ENCODE measurements at places on chromosomes 7 and 10. TPM values are rescaled to one million over a fixed set of nuclear protein-coding genes. Genes with fewer than 3 reads are reported as not detected.

The RET gene
- polyA plus RNA-seq: 16.7 TPM

The SLC16A9 gene
- 43.4 TPM for polyA plus RNA-seq

GRCh38 chr10:47090903-47091302, 179.7 kb downstream of the PTPN20 start:
- DNase-seq: no peak

GRCh38 chr7:117123311-117123926, 170.1 kb downstream of the ST7 start:
- DNase-seq: no peak

DNA sequence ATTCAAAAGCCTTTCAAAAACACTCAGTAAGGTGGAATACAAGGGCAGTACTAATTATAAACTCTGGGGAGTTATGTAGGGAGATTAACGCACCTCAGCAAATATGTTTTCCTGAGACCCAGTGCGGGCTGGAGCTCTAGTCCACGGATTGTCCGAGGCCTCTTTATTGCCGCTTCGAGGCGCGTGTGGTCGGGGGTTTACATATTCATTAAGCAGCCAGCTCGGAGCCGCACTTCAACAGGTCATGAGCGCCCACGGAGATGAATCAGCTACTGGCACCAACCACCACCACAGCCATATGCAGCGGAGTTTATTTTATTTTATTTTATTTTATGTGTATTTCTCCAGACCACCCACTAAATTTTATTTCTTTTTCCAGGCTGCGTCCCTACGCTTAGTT, 195.9 kb upstream of the ADARB2 start:
- no peak for DNase-seq

The TEX36 gene
- not detected for polyA plus RNA-seq

GRCh38 chr7:134941952-134942351, 44.4 kb upstream of the AGBL3 start:
- DNase-seq: no peak

- no peak for DNase-seq
Observed at GRCh38 chr7:8263048-8263447, 1.1 kb upstream of the ICA1 start.

DNA sequence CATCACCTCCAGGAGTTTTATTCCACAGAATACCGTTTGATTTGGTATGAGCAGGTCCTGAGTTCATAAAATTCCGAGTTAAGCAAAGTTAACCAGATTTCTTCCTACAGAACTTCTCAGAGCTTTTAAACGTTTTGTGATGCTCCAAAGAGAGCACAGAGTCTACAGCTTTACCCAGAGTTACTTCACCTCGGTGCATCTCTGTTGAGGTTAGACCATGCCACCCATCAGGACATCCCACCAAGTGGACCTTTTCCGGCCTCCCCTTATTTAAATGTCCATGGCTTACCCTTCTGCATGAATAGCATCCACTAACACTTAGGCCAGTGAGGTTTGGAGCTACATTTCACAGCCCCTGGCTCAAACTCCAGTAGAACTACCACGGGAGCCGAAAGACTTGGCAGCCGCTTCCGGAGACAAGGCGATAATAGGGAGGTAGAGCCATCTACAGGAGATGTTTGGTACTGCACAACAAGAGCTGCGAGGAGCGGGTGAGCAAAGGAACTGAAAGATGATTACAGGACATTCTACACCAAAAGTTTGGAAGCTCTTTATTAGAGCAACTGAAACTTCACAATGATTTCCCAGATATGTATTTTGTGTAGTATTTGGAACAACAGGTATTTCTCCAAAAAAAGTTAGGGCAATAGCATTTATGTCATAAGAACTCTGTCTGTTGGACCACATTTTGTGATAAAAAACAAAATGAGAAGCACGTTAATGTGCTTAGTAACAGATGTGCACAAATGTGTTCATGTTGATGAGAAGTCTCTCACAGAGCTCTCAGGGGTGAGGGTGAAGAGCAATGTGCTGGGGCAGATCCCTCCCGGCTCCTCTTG, 174.7 kb downstream of the HERPUD2 start:
- DNase-seq: peak; percentile 77

DNA sequence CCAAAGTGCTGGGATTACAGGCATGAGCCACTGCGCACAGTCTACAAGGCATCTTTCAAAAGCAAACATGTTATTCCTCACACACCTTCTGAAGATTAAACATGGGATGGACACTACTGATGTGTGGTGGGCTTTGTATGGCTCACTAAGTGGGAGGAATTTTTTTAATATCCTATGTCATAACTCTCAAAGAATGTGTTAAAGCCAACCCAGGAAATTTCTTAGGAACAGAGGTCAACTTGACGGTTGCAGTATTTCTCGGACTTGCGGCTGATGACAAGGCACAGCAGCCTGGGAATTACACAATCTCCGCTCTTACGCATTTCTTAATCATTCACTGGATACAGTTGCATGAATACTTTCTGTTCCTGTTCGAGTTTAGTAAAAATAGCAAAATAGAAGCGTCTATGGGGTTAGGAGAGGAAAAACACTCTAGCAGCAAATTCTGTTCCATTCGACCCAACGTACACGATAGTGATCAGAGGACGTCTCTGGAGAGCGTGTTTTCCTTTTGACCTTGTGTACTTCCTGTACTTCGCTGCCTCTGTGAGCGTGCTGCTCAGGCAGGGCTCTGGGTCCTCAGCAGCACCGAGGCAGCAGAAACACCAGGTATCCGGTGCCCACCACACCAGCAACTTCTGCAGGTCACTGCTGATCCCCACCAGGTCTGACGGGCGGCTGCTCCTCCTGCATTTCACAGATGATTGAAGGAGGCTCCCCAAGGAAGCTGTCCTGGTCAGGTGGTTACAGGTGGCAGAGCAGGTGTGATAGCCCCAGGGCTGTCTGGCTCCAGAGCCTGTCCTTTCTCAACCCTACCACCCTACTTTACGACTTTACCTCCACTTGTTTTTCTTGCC, 26.4 kb upstream of the SRGN start:
- peak; percentile 36 for DNase-seq

The NXPH1 gene
- 0.25 TPM for polyA plus RNA-seq

- DNase-seq: no peak
Observed at GRCh38 chr7:132915647-132916046, 166.2 kb downstream of the CHCHD3 start.

The CTBP2 gene
- 83.5 TPM for polyA plus RNA-seq

DNA sequence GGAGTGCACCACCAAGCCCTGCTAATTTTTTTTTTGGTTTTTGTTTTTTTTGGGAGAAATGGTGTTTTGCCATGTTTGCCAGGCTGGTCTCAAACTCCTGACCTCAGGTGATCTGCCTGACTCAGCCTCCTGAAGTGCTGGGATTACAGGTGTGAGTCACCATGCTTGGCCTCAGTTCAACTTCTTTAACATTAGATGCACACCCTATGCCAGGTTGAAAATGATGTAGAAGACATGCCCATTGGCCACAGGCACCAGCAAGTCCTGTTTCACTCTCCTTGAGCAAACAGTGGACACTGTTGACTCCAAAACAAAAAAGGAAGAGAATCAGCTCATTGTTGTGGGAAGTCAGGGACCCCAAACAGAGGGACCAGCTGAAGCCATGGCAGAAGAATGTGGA, 1205.3 kb downstream of the REEP3 start:
- no peak for DNase-seq

GRCh38 chr7:158469396-158470051, 118.1 kb downstream of the PTPRN2 start:
- no peak for DNase-seq

The LZTS2 gene
- polyA plus RNA-seq: 48.9 TPM

GRCh38 chr10:118674226-118674919, 78.9 kb upstream of the PRLHR start:
- no peak for DNase-seq

GRCh38 chr10:3765146-3765545, 19.9 kb downstream of the KLF6 start:
- DNase-seq: no peak

DNA sequence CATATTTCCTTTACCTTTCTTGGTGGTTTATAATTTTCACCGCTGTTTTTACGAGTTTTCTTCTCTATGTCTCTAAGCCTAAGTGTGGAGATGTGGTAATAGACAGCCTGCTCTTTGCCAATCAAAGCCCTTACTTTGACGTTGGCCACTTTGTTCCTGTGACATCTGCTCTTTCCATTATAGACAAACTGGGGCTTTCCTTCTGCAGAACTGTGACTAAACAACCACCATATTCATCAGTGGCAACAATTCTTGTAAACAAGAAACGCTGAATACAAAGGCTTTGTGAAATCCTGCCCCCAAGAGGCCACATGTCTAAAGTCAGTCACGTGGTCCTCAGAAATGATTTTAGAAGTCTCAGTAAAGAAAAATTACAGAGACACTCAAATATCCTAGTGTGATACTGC, 59.6 kb upstream of the CAPZA2 start:
- no peak for DNase-seq

The FOXI2 gene
- 1.2 TPM for polyA plus RNA-seq

DNA sequence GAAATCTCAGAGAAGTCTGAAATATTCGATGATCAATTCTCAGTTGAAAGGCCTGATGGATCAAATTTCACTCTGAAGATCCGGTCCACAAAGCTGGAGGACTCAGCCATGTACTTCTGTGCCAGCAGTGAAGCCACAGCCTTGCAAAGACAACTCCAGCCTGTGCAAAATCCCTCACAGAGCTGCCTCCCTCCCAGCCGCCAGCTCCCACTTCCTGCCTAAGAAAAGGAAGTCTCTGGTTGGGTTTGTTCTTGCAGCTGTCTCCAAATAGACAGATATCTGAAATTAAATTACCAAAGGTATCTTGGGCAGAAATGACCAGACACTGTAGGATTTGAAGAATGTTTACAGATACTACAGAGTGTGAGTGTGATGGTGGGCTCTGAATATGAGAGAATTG, 43.4 kb upstream of the PRSS58 start:
- no peak for DNase-seq

The ITGA8 gene
- 47.7 TPM for polyA plus RNA-seq

DNA sequence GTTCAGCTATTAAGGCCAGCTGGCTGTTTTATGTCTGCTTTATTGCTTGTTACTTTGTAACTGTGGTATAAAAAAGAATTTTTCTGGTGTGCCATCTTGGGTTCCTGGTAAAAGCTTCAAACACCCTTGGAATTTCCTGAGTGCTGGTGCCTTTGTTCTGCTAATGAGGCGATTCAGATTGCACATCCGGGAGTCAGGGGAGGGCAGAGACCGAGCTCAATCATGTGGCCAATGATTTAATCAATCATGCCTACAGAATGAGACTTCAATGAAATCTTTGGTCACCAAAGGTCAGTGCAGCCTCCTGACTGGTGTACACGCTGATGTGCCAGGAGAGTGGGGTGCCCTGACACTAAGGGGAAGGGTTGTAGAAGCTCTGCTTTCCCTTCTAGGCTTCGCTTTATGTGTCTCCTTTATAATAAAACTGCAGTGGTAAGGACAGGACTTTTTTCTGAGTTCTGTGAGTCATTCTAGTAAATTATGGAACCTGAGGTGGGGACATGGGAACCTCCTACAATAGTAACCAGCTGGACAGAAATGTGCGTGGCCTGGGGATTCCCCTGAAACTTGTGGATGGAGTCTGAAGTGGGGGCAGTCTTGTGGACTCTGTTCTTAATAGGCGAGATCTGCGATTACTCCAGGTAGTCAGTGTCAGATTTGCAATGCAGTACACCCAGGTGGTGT, 69.4 kb upstream of the OGDHL start:
- no peak for DNase-seq

DNA sequence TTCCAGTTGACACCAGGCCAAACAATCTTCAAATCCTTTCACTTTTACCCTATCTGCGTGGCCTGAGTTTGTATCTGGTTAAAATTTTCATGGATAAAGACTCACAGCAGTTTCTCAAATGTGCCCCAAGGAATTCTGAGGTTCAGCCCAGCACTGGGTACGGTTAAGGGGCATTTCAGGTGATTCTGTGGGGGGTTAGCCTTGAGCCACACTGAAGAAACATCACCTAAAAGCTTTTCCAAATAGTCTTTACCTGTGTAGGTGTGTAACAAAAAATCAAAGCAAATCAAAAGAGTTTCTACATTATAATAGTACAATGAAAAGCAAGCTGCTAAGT, 83.8 kb upstream of the DNAJC1 start:
- DNase-seq: no peak

DNA sequence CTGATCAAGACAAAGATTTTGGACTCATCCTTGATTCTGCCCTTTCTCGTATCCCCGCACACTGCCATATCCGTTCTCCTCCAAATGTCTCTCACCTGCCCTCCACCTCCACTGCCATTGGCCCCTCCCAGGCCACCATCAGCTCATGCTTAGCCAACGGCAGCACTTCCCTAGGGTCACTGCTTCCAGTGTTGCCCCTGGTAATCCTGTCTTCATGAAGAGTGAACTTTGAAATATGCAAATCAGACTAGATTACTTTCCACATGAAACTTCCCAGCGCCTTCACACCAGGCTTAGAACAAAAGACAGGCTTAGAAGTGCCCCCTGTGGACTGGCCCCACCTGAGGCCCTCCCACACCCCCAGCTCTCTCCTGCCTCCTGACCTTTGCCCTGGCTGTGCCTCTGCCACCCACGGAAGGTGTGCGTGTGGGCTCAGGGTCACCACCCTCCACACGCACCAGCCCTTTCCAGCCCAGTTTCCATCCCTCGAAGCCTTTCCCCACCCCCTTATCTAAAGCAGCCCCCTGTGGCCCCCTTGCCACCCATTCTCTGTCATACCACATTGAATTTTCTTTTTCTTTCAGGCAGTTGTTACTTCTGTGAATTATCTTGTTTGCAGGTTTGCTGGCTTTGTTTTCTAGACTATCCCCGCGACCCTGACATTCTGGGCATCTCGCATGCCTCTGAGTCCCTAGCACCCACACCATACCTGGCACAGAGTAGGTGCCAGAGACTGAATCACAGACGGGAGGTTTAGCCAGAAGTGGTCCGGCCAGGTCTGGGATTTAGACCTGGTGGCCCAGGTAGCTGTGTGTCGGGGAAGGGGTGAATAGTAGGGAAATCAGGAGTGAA, 26.8 kb upstream of the C10orf53 start:
- DNase-seq: no peak

DNA sequence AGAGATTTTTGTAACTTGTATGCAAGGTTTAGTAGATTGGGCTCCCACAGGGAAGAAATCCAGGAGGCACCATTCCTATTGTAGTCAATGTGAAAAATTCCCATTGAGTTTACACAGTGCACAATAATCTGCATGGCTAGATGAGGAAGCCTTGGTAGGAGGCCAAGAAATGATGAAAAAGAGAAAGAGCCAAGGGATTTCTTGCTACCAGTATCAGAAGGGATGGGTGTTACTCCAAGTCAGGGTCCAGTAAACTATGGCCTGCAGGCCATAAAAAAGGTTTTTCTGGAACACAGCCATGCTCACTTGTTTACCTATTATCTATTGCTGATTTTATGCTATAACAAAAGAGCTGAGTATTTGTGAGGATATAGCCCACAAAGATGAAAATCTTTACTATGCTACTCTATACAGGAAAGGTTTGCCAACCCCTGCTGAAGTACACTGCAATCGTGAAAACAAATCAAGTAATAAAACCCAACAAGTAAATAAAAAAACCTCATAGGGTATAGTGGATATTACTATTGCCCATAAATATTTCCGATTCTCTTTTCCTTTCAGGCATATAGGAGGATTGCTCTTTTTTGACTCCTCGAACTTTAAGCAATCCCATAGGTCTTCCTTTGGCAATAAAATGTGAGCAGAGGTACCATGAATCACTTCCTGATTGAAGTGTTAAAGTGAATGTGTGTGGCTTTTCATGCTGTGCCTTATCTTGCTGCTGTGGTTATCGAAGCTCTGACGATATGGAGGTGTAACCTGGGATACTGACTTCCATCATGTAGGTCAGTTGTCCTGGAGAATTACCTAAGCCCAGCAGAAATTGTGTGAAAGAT, 256.3 kb upstream of the MAGI2 start:
- DNase-seq: no peak

All from left kidney (tissue), 8 donors.